LoVo (cell line): ENCODE measurements at places on chromosomes 7 and 10.

DNA sequence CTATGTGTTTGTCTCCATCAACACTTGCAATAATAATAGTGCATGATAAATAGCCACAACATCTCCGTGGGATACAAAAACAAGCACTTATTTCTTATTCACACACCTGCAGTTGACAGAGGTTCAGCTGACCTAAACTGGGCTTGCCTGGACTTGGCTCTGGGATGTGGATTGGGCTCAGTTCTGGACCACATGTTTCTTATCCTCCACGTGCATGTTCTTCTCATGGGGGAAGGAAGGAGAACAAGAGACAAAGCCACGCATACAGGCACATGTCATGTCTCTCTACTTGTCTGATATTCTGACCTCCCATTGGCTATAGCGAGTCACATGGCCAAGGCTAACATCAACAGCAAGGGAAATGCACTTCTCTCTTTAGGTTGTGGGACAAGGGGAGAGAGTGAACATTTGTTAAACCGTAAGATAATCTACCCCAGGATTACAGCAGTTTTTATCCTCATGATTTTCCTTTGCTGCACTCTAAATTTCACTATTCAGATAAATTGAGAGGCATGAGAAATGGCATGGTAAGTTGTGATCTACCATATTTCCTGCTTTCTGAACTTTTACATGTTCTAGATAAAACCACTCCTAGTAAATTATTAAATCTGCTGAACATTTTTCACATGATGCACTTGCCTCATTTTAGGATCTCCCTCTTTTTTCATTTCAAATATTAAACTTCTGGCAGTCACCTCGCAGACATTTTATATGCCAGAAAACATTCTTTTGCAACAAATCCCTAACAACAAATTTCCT is 33.7 kb downstream of the CFAP58 start:
- DNase-seq, result no peak

DNA sequence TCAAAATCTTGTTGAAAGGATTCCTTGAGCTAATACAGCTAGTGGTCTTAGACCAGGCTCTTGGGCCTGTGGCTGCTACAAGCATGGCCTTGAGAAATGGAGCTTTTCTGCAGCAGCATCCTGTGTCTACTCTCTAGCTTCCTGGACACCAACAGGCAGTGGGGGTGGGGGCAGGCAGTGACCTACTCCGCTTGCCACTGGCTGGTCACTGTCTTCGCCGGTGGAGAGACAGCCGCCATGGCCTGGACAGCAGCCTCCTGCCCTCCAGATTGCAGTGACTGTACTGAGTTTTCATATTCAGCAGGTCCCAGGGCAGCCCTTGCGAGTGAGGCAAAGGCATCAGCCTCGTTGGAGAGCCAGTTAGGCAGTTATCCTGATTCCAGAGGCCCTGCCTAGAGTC is 204.6 kb downstream of the HECW1 start:
- no peak for DNase-seq

DNA sequence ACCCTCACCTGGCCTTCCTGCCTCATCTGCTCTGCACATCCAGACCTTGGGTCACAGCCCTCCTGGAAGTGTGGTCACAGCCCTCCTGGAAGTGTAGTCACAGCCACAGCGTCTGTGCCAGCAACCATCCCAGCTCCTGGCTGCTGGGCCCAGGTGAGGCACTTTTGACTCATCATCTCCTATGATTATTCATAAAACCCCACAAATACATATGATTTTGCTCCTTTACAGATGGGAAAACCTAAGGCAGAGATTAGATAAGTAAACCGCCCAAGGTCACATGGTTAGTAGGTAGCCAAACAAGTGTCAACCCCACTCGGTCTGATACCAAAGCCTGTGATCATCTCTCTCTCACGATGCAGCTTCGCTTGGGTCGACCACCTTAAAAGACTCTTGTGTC is 94.3 kb downstream of the PRLHR start:
- no peak for DNase-seq

GRCh38 chr10:78700413-78700812 is 368.4 kb upstream of the ZMIZ1 start:
- DNase-seq, result peak; percentile 2

GRCh38 chr10:23917251-23917840 is 291.6 kb upstream of the KIAA1217 start:
- no peak for DNase-seq

- no peak for DNase-seq
Observed at GRCh38 chr10:129161150-129161549, 305.9 kb upstream of the MGMT start.

- DNase-seq, result no peak
Observed at GRCh38 chr7:53947732-53948131, 594.4 kb upstream of the VSTM2A start.

DNA sequence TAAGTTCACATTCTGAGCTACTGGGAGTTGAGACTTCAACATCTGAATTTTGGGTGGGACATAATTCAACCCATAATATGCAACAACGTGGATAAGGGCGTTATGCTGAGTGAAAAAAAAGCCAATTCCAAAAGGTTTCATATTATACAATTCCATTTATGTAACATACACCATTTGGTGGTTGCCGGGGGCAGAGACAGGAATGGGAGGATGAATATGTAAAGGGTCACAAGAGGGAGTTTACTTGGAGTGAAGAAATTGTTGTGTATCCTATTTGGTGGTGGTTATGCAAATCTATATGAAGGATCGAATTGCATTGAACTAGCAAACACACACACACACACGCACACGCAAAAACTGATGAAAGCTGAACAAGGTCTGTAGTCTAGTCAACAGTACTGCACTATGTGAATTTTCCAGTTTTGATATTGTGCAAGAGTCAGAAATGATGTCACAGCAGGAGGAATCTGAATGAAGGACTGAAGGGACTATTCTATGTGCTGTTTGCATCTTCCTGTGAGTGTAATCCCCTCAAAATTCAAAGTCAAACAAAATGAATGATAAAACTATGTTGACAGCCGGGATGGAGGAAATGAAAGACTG is 249.2 kb upstream of the HABP2 start:
- DNase-seq, result no peak

- DNase-seq, result no peak
Observed at GRCh38 chr7:108254259-108254658, 124.1 kb upstream of the LAMB4 start.

DNA sequence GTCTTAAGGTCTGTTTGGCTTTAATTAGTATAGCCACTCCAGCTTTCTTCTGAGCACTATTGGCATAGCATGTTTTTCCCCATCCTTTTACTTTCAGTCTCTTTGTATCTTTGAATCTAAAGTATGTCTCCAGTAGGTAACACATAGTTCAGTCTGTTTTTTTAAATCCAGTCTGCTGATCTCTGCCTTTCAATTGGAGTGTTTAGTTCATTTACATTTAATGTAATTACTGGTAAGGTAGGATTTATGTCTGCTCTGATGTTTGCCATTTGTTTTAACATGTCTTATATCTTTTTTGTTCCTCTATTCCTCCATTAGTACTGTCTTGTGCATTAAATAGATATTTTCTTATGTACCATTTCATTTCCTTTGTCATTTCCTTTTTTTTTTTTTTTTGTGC is 72.5 kb downstream of the EXOC6 start:
- DNase-seq, result no peak

DNA sequence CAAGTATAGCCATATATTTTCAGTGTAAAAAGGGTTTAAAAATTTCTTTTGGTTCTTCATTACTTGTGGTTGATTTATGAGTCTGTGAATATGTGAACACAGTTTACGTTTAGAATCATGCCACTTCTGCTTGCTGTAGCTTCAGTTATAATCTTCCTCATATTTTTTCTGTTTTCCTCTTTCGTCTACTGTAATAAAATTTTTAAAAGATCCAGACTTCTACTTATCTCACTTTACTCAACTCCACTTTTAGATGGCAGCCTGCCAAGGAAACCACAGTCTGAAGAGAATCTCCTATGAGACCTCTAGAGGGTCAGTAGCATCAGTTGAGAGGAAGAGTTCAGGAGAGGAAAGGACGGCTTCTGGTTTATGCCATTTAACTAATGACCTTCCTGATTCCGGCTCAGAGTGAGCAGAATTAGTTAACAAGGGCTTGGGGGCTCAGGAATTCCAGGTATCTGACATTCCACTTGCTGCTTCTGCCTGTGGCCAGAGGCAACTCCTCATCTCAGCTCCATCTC is 21.4 kb downstream of the CREB5 start:
- no peak for DNase-seq

DNA sequence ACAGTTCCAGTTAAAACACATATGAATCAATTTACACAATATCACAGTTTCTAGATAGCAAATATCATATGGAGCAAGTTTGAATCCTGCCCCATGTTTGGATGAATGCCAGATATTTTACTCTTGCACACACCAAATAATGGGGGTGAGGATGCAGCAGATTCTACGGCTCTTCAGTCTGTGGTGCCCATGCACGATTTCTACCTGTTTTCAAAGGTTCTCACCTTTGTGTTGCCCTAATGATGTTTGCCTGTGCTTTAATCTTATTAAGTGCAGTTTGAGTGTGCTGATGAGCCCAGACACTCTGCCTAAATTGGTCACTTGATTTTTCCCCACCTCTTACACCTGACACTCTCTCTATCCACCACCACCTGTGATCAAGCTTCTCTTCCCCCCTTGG is 119.6 kb downstream of the NPY start:
- DNase-seq, result no peak

DNA sequence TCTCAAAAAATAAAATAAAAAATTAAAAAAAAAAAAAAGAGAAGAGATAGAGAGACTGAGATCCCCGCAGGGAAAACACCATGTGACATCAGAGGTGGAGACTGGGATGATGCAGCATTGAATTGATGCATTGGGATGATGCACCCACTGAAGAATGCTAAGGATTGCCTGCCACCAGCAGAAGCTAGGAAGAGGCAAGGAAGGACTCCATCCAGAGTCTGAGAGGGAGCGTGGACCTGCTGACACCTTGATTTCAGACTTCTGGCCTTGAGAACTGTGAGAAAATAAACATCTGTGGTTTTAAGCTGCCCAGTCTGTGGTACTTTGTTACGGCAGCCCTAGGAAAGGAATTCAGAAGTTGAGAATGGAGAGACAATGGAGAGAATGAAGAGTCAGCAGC is 89.8 kb upstream of the PRPS1L1 start:
- no peak for DNase-seq

DNA sequence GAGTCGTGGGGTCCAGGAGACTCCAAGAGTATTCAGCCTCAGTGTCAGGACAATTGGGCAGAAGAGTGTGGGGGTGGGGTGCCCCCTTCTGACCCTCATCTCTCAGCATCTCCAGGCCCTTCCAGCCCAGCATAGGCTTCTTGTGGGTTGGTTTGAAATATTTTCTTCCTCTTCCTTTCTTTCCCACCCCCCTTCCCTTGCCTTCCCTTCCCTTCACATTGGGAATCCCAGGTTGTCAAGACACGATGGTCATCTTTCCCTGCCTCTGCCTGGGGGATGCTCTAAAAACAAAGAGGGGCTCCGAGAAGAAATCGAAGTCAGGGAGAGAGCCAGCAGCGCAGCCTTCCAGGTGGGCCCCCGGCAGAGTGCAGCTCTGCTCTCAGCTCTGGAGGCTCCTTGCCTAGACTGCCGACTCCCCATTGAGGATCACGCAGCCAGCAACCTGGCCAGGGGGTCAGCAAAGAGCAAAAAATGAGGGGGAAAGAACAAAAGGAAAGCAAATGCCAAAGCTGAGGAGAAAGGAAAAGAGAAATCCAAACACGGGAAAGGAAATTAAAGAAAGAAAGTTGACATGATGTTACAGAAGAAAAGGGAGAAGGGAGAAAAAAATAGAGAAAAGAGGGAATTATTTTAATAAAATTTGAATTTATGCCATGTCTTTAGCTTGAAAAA is 1.5 kb downstream of the PAX2 start:
- no peak for DNase-seq

- no peak for DNase-seq
Observed at GRCh38 chr10:88840104-88840503, 11.5 kb downstream of the ANKRD22 start.
